ENCODE measurements at places on chromosomes 6 and 20.

DNA sequence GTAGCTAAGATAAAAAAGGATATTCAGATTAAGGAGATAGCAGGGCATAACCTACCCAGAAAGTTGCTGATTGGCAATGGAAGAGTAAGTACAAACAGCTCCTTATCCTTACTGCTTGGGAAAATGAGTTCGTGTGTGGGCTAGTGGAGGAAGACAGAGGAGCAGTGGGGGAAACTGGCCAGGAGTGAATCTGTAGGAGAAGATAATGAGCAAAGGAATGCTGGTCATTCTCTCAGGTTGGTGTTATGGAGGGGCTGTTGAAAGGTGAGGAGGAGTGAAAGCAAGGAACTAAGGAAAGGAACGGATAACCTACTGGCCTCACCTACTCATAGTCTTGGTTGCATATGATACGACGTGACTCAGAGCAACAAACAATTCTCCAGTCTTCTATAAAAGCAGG is 7.3 kb upstream of the GJB7 start:
- no peak for DNase-seq

DNA sequence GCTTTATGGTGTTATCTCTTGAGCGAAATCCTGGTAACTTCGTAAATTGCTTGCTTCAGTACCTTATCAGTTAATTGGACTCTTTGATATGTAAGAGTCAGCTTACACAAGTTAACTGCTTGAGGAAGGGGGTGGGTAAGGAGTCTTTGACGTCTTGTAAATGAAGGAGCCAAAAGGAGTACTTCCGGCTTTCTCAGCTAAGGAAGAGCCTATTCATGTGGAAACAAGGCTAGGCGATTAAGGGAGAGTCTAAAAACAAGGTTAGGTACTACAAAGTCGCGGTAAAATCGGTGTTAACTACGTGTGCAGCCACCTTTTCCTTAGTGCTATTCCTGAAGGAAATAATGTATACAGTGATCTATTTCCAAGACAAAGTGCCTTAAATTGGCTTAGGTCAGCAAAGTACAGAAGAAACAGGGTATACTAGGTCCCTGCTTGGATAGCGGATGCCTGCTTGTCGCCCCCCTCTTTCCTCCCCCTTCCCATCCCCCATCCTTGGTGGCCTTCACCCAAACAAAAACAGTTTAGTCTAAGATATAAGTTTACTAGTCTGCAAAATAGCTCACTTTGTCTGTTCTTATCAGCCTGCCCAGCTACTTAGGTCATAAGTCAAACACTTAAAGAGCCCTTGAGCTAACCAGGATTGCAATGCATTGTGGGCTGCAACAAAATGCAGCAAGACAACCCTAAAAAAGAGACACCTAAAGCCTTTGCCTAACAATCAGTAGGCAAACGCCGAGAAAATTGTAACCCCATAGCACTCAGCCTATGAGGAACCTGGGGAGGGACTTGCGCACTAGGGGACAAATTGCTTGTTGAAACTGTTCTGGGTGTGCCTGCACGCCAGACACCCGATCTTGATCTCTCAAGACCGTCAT is 147.3 kb downstream of the TRIM27 start:
- DNase-seq = no peak

GRCh38 chr20:62704341-62704948 is 4.2 kb upstream of the NTSR1 start:
- DNase-seq = no peak

- no peak for DNase-seq
These were observed 163.3 kb downstream of the SOBP start for GRCh38 chr6:107653183-107653580.
